Stimulated activated CD4-positive, alpha-beta T cell treated with anti-CD3 and anti-CD28 coated beads, Interleukin-4, amount 100 ng/mL, for 1 hour (primary cell): ENCODE measurements at places on chromosomes 4 and X.

DNA sequence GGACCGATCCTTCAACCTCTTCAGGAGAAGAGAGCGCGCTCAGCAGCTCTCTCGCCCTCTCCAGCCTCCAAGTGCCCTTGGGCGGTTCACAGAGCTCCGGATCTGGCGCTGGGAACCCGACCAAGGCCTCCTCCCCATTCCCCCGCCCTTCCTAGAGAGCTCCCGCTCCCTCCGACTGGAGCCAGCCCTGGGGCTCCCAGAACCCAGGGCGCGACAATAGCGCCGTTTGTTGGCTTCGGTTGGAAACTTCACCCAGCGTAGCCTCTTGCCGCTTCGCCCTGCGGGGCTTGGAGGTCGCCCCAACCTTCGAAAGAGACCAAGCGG is 3.1 kb upstream of the SOX3 start:
- DNase-seq, result no peak

- no peak for DNase-seq
Measured at GRCh38 chr4:22720091-22720490, 27.4 kb downstream of the GBA3 start.

GRCh38 chrX:106615041-106615440 is 3.3 kb downstream of the RADX start:
- DNase-seq, result no peak

GRCh38 chrX:26889574-26889973 is 573.6 kb downstream of the PPP4R3C start:
- DNase-seq, result no peak

DNA sequence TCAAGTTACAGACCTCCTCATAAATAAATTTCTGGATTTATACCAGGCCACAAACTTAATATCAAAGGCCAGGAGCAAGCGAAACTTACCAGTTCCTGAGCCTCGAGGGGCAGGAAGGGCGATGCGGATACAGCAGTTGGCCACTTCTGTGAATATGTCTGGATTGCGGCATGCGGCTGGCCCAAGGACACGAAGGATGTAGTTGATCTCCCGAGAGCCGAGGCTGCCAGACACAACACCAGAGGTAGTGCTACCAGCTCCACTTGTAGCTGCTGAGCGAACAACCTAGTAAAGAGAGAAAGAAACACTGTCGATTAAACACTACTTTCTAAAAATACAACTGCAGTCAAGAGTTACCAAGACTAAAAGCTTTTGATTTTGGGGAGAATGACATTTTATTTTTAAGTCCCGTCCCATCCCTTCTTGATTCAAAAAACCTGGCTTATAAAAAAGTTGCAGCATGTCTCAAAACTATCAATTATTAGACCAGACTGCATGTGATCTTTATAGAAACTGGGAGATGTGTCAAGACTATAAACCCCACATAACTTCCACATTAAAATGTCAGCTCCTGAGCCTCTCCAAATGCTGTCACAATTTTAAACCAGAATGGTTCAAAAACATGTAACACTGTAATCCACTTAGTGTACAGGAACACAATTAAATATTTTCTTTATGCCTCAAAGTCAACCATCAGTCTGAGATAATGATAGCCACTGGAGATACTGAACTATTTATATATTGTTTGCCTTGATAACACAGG is 105.6 kb downstream of the HUWE1 start:
- no peak for DNase-seq

DNA sequence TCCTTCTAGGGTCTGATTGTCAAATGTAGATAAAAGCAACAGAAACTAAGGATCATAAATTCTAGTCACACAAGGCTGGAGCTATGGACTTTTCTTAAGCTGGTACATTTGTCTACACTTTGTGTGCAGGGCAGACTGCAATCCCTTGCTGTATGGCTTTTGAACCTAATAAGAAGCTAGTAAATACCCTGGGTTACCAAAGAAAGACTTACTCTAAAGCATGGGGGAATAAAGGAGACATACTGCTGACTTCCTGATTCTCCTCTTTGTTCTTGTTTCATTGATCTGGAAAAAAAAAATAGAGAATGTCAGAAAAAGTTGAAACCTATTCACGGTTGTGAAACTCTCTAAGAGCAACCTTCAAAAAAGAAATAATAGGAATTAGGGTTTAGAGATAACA is 216.6 kb upstream of the TLL1 start:
- no peak for DNase-seq

DNA sequence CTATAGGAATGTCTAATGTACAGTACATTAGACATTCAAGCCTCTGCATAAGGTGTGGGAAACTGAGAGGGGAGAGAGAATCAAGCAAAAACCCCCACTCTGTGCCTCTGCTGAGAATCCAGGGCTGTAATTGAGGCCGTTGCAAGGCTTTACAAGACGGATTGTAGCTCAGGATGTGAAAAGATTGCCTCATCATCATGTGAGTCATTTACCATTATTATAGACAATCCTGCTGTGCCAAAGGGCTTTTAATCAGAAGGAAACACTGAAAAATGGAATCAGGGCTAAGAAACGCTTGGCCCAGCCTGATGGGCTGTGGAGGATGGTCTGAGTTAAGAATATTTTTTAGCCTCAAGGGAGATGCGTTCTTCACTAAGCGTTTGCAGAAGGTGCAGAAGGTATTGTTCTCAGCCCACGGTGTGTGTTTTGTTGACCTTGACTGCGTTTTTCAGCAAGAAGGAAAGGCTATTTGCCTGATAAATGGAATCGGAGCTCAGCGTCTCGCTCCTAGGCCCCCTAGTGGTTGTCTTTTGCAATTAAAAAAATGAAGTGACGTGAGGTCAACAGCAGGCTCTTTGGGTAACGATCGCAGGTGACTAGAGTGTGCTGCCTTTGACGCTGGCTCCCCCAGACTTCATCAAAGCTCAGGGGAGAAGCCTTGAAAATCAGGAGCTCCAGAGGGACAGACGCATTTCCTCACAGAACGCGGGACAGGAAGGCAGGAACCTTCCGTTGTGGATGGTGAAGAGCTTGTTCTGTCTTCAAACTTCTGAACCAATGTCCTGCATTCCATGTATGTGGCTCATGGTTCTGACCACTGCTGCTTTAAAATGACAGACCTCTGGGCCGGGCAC is 18.1 kb upstream of the CHRNA9 start:
- peak; percentile 36 for DNase-seq

- no peak for DNase-seq
Measured at GRCh38 chrX:67104982-67105757, 438.7 kb upstream of the AR start.

GRCh38 chrX:28628120-28628519 is 40.9 kb downstream of the IL1RAPL1 start:
- DNase-seq, result no peak

DNA sequence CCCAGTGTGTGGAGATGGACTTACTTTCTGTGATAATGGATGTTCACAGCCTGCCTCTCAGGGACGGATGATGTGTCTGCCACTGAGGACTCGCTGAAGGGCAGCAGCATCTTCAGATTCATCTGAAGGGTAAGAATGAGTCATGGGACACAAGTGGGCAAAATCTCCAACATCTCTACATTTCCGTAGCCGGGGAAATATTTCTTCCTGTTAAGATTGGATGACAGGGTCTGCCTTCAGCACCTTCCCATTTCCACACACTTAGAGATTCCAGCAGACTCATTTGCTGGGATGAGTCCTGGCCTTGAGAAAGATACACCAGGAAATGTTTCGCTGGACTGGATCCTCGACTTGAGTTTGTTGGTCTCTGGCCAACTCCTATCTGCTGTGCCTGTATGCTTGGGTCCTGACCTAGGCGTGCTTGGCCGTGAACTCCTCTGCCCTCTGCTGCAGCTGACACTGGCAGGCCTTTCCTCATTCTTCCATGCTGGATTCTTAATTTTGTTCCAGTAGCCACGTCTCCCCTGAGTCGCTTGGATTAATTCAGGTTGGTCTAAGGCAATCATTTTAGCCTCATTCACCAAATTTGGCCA is 46.5 kb upstream of the SOD3 start:
- DNase-seq, result no peak

GRCh38 chr4:113469926-113470325 is 291.6 kb downstream of the CAMK2D start:
- DNase-seq, result no peak

GRCh38 chr4:133154725-133155124 is 5.6 kb downstream of the PCDH10 start:
- no peak for DNase-seq

- no peak for DNase-seq
Measured at GRCh38 chr4:8689741-8690140, 97.2 kb downstream of the CPZ start.

- no peak for DNase-seq
Measured at GRCh38 chr4:129377131-129377845, 281.3 kb downstream of the C4orf33 start.

DNA sequence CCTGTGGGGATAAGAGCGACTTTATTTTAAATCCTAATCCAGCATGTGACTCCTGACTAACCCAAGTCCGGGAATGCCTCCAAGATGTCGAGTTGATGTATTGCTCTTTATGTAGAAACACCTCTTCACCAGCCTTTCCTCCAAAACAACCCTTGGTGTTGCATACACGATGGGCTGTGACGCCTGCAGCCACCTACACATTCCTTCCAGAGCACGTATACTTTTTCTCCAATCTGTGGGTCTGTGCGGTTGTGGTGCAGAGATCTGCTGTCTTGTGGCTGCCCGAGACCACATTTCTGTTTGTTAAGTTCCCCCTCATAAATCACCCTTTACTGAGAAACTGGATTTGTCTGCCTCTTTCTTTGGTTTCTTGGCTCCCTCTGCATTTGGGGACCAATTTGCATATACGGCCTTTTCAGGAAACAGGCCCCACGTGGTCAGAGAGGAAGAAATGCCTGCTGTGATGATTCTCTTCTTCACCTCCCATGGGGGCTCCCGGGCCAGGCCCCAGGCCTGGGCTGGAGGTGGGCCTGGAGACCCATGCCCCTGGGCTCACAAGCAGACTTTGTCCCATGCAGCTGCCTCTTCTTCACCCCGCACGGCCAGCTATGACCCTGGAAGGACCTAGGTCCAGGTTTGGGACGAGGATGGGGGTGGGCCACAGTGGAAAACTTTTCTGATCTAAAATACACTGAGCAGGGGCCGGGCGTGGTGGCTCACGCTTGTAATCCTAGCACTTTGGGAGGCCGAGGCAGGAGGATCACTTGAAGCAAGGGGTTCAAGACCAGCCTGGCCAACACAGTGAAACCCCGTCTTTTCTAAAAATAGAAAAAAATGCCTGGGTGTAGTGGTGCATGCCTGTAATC is 21.4 kb upstream of the AFAP1 start:
- peak; percentile 51 for DNase-seq

DNA sequence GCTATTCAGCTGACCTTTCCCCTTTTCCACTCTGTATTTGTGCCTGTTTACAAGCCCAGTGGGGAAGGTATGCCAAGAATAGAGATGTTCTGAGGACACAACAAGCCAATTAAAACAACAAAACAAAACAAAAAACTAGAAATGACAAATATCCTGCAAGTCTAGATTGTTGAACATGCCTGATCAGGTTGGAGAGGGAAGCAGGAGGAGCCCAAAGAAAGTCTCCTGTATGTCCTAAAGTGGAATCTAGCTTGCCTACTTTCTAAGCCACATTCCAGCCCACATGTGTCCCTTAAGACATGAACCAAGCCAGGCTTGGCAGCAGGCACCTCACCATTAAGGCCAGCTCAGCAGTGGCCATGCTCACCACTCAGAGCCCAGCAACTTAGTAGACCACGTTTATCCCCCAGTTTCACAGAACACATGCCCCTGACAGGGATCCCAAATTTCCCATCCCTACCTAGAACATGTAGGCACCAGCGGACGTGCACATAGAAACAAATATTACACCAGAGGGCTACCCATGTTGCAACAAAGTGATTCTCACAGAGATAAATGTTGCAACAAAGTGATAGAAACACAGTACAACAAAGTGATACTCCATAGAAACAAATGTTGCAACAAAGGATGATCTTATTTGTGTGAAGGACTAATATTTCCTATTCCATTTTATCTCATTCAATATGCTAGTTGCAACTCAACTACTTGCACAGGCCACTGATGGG is 48.3 kb downstream of the CD99L2 start:
- no peak for DNase-seq

- no peak for DNase-seq
Measured at GRCh38 chrX:13955095-13955647, 74.5 kb downstream of the GEMIN8 start.

DNA sequence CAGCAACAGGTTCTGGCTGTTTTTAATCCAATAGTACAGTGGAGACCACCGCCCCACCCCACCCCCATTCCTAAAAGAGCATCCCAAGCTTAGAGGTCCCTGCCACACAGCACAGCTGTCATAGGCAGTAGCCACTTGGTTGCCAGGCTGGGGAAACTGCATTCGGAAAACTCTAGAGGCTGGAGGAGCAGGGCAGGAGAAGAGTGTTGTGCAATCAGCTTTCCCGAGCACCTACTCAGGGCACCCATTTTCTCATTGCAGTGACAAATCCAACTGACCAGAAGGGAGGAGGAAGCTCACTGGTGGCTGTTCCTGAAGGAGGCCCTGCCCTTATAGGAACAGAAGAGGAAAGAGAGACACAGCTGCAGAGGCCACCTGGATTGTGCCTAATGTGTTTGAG is 1.1 kb downstream of the CXCL1 start:
- no peak for DNase-seq

GRCh38 chr4:169485791-169486742 is 126.3 kb downstream of the NEK1 start:
- no peak for DNase-seq

DNA sequence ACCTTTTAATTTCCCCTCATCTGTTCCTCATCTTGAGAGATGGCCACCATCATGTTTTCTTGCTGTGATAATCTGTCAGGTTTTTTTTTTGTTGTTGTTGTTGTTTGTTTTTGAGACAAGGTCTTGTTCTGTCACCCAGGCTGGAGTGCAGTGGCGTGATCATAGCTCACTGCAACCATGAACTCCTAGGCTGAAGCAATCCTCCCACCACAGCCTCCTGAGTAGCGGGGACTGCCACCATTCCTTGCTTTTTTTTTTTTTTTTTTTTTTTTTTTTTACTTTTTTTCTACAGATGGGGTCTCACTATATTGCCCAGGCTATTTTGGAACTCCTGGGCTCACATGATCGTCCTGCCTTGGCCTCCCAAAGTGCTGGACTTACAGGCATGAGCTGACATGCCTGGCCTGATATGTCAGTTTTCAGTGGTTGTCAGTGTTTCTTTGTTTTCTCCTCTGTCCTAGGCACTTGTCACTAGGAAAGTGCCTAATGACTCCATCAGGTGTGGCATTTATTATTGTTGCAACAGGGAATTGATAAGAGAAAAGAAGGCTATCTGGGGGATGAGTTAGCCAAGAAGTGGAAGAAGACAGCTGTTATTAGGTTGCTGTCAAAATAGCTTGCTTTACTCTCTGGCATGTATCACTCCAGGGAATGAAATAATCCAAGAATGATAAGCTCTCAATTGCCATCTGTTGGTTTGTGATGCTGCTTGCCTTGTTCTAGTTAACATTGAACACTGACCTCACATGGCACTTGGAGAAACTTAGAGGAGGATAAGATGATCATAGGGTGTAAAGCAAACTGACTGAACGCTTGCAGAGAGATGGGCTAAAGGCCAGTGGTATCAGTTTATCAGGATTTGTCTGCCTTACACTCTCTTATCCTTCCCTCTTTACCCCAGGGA is 41.7 kb downstream of the TMEM164 start:
- no peak for DNase-seq

DNA sequence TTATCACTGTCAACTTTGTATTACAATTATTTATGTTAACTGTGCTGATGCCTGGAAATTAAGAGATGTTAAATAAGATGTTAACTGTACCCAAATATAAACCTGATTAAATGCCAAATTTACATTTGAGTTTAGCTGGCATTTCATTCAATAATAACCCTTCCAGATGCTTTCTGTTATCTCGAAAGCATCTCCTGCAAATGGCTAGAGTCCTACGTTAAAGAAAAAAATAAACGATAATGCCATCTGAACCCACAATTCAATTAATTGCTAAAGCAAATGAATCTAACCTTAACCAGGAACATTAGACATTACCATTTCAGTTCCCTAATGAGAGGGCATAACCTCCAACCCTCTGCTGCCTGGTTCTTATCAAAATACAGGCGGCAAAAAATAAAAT is 145.0 kb downstream of the ADAMTS3 start:
- DNase-seq, result no peak
